ENCODE measurements at places on chromosomes 12 and 14. TPM values are rescaled to one million over a fixed set of nuclear protein-coding genes. Genes with fewer than 3 reads are reported as not detected.

- no peak for DNase-seq
Observed at GRCh38 chr12:114407842-114408411, 2.0 kb upstream of the TBX5 start.

DNA sequence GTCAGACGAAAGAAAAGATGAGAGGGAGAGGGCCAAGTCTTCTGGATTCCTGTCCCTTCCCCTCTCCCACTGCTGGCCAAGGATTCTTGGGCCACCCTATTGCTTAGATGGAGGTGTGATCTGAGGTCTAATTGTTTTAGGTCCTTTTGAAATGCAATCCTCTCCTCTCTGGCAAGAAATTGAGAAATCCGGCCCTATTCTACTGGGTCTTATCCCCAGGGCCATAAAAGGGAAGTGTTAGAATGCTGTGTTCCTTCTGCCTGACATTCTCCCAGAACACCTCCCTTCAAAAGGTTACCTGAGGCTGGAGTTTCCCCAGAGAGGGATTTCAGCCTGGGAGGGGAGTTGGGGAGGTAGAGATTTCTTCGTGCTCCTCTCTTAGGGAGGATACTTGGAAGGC lies 4.4 kb downstream of the WNT5B start:
- no peak for DNase-seq

DNA sequence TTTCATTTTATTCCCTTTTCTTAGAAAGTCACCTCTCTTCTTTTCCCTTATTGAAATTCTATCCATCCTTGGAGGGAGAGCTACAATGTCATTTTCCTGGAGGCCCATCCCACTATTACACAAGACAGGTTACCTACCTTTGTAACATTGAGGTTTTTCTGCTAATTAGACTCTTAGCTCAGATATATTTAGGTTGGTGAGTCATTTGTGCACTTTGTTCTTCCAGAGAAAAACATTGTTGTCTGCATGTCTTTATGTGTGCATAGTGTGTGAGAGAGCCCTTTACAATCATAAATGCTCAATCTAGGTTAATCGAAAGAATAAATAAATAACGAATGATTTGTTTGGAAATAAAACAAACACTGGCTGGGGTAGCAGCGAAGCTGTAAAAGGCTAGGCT lies 191.8 kb downstream of the DACT1 start:
- no peak for DNase-seq

GRCh38 chr14:60356386-60356785 lies 107.4 kb downstream of the PPM1A start:
- DNase-seq = no peak

DNA sequence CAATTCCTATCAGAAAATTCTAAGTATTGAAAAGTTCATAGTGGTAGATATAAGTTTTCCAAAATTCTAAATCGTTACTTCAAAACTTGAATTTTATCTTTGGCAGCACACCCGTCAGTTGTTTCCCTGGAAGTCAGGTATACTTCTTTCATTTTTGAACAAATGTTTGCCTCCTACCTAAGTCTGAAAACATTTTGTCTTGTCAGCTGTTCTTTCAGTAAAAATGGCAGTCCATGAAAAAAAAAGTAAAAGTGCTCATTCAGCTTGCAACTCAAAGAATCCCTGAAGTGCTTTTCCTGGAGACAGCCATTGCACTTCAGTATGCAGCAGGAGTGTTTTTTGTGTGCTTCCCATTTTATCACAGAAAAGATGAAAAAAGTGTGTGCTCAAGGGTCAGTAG lies 130.1 kb upstream of the NEDD1 start:
- DNase-seq = no peak

DNA sequence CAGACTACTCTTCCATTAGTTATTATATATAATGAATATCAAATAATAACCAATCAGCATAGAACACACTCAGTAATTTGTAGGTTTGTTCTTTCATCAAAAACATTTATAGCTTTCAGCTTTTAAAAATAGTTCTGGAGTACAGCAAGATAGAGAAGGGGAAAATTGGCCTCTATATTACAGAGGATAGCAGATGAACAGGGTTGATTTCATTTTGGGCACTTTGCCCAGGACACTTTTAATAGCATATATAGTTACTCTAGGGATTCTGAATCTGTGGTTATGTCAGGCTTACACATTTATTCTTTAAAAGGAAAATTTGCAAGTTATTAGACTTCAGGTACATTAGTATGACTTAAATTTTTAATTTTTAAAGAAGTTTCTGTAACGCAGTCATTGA lies 52.6 kb downstream of the IFT81 start:
- DNase-seq = peak; percentile 82

DNA sequence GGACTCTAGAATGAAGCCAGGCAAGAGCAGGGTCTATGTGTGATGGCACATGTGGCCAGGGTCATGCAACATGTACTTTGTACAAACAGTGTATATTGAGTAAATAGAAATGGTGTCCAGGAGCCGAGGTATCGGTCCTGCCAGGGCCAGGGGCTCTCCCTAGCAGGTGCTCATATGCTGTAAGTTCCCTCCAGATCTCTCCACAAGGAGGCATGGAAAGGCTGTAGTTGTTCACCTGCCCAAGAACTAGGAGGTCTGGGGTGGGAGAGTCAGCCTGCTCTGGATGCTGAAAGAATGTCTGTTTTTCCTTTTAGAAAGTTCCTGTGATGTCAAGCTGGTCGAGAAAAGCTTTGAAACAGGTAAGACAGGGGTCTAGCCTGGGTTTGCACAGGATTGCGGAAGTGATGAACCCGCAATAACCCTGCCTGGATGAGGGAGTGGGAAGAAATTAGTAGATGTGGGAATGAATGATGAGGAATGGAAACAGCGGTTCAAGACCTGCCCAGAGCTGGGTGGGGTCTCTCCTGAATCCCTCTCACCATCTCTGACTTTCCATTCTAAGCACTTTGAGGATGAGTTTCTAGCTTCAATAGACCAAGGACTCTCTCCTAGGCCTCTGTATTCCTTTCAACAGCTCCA lies 39.6 kb downstream of the DAD1 start:
- no peak for DNase-seq

DNA sequence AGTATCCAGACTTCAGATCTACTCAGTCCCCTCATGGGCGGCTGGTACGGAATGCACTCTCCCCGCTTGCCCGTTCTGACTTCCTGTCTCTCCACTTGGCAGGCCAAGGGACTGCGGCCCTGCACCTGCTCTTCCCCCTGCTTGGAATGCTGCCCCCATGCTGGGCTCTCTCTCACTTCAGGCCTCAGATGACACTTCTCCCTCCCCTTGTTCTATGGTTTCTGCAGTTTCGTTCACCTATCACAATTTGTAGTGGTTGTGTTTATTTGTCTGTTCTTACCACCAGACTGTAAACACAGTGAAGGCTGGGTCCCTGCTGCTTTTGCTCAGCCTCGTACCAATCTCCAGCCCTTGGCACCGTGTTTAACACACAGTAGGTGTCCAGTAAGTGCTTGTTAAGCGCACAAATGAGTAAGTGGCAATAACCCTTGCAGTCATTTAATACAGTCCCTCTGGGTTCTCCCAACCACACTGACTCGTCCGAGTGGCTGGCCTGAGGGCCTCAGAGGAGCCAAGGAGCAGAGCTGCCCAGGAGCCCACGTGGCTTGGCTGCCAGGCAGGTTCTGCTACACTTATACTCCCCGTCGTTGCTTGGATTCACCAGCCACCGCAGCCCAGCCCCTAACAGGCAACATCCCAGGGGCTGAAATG lies 11.8 kb downstream of the SLC6A12 start:
- DNase-seq = peak; percentile 47

VDR gene
- total RNA-seq = 1.2 TPM

RBM19 gene
- total RNA-seq = 19.5 TPM

KRT6B gene
- 17.0 TPM for total RNA-seq

CSRP2 gene
- total RNA-seq = 45.2 TPM

KRT79 gene
- 0.21 TPM for total RNA-seq

ANKRD13A gene
- total RNA-seq = 46.5 TPM
